ENCODE measurements at places on chromosomes 7 and 10.

DNA sequence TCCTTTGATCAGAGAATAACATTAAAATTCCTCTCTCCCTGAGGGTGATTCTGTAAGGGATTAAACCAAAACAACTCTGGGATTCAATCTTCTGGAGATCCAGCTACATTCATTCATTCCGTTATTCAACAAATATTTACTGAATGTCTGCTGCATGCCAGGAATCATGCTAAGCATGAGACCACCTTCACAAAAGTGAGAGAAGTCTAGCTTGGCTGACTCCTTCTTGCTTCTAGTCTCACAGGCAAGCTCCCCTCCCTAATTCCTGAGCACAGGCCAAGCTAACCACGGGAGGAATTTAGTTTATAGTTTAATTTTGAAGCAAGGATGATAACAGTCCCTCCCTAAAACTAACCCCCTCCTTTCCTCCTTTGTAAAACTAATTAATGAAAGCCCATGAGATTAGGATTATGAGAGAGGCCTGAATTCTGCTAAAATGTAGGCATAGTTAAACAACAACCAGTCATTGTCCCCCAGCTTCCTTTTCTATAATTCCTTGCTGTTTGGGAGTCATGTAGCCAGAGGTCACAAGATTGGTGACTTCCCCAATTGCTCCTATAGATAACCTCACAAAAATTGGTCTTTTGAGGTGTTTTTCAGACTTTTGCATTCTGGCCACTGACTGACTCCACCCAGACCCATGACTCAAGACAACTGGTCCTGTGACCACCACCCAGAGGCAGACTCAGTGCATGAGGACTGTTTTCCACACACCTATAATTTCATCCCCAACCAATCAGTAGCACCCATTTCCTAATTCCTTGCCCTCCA, 113.5 kb downstream of the ITGB8 start:
- no peak for DNase-seq

DNA sequence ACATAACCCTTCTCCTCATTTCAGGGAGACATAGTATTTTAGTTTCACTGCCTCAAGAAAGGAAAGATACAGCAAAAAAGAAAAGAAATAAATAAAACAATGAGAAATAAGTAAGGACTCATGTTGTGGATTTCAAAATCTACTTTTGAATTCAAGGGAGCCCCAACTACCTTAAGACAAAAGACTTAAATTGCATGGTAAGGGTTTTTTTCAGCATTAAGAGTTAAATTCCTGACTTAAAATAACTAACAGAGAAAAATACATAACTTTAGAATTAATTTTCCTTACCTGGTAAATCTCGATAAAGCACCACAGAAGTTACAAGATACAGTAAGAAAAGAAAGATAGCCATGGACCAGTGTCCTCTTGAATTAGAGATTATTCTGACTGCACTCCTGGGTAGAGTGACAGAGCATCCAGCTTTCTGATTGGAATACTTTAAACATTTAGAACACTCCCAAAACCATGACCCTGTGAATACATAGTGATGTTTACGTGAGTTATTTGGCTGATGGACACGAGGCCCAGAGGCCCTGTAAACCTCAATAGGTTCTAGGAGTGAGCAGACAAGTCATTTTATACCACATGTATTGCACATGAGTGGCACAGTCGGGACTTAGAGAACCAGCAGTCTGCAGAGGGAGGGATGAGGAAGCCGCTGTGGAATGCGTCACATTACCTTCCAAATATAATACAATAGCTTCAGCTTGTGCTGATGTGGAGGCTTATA, 292.5 kb upstream of the SEMA3C start:
- no peak for DNase-seq

GRCh38 chr7:918441-919113, 35.9 kb downstream of the ADAP1 start:
- DNase-seq: no peak

DNA sequence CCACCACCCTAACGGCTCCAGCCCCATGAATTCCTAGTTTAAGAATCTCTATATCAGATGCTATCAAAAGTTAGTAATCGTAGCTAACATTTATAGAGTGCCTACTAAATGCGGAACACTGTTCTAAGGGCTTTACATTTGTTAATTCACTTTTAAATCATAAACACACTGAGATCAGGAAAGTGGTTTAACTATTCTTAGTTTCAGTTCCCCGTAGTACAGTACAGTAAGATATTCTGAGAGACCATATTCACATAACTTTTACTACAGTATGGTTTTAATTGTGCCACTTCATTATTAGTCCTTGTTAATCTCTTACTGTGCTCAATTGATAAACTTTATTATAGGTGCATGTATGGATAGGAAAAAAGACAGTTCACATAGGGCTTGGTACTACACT, 22.5 kb downstream of the SYPL1 start:
- no peak for DNase-seq

GRCh38 chr10:70222340-70222794, 10.9 kb downstream of the PPA1 start:
- DNase-seq: no peak

DNA sequence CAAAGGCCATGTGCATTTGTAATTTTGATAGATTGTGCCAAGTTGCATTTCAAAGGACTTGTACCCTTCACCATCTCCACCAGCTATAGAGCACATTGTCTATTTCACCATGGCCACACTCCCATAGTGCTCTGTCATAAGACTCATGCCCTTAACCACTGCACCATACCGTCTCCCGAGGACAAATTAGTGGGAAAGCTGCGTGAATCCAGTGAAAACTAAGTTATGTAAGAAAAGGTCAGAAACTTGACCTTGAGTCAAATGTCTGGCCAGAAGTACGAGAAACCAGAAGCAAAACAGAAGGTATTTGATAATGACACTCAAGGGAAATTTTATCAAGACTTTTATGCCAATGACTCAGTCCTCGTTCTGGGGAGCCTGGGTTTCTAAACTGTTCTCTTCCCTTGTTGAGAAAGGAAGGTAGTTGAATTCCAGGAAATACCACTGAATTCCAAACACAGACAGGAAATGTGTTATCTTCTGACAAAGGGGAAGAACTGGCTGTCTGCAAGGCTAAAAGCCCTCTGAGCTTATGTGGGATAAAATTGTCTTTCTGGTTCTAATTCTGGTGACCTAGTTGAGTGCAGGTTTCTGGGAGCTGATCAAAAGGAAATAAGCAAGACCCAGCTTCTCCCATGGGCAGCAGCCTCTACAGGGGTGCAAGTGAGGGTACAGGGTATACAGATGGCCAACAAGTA, 49.7 kb downstream of the CDK1 start:
- DNase-seq: no peak
